ENCODE measurements at places on chromosomes 1 and 21.

GRCh38 chr21:21690068-21690665 is 692.0 kb downstream of the NCAM2 start:
- DNase-seq: no peak

- no peak for DNase-seq
These were observed 2.8 kb downstream of the DDOST start for GRCh38 chr1:20658166-20658915.

GRCh38 chr1:114509596-114510273 is 1.3 kb downstream of the TRIM33 start:
- DNase-seq: no peak

DNA sequence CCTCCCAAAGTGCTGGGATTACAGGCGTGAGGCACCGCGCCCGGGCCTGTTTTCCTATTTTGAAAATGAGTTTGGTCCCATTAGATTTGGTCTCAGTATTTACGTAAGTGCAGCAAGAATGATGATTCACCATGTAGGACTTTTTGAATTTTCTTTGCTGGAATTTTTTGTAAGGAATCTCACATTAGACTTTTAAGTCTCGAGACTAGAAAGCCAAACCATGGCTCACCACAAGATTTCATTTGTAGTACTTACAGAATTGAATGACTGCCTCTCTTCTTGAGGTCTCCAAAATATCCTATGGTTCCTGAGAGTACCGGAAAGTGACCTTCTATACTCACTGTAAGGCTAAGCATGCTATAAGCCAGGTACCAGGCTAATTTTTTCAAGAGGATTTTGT is 325 bp downstream of the OR14A2 start:
- DNase-seq: no peak

DNA sequence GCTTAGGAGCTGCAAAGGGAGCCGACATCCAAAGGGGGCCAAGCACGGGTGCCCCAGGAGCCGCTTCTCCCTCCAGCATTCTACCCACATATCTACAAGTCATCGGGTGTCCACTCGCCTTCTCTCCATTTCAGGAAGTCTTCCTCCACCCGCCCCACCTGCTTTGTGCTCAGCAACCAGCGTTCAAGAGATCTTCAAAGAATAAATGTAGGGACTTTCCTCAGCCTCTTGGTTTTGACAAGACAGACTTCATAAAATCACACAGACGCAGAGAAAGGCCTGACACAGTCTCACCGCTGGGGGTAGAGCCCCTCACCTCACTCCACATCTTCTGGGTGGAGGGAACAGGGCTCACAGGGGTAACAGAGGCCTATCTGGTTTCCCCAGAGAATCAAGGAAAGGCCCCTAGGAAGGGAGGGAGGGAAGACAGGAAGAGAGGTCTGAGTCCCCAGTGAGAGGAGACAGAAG is 49.5 kb downstream of the SSBP3 start:
- no peak for DNase-seq

All from hippocampal formation (tissue), 2 donors.